ENCODE measurements at places on chromosomes 1 and 21.

DNA sequence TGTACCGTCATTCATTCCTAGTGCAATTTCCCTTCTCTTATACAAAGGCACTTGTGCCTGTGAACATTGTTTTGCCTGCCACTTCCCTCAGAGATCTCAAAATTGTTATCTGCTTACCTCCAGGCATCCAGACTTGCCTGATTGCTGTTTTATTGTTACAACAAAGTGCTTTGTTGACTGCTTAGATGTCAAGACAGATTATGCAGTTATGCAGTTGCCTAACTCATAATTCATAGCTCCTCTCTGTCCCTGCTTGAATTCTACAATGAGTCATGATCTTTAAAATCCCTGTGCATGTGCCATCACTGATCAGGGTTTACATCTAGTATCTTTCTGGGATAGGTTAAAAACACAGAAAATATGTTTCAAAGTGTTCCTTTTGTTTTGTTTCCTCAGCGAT is 24.5 kb downstream of the CXADR start:
- no peak for DNase-seq

GRCh38 chr1:112423207-112423606 is 27.2 kb downstream of the CTTNBP2NL start:
- DNase-seq, result no peak

DNA sequence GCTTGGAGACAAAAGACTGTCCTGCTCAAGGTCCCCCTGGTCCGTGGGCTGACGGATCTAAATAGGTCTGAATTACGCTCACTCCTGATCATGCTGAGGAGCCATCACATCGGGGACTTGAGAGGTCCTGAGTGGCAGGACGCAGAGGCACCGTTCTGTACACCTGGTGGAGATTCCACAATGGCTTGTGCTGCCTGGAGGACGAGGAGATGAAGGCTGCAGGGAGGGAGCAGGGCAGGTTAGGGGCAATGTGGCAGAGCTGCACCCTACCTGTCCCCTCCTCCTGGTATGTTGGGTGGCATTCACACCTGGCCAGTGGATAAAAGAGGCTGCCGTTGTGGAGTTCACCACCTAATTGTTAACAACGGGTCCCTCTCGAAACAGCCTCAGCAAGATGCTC is 38.7 kb downstream of the RHBG start:
- DNase-seq, result no peak

- DNase-seq, result no peak
Measured at GRCh38 chr1:162077648-162078299, 8.3 kb downstream of the NOS1AP start.

- no peak for DNase-seq
Measured at GRCh38 chr1:180249725-180250498, 19.8 kb downstream of the LHX4 start.

DNA sequence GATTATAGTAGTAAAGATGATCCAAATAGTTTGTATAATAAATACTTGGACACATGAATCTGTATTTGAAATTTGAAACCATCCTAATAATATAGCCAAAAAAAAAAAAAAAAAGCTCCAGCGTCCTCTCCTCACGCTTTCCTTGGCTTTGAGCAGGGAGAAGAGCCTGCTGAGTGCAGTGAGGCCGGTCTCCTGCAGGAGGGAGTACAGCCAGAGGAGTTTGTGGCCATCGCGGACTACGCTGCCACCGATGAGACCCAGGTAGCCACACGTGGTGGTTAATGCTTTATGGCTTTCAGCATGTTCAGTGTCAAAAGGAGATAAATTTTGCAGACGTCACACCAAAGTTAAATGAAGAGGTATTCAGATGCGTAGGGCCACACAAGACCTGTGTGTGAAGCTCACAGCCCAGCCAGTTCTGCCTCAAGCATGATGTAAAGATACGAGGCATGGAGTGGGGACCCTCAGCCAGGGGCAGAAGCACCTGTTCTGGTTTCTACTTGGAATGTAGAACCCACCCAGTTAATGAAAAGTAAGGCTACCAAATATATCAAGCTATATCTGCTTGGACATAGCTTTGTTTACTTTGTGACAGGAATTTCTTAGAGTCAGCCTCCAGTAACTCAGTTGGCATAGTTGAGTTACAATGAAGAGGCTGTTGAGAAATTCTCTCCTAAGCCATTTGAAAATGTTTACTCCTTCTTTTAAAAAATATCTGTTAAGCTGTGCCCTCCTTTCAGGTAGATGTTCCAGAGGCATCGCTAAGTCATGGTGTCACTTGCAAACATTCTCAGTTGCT is 8.1 kb downstream of the PRMT2 start:
- DNase-seq, result no peak

- no peak for DNase-seq
Measured at GRCh38 chr1:216054600-216054999, 368.6 kb downstream of the USH2A start.

DNA sequence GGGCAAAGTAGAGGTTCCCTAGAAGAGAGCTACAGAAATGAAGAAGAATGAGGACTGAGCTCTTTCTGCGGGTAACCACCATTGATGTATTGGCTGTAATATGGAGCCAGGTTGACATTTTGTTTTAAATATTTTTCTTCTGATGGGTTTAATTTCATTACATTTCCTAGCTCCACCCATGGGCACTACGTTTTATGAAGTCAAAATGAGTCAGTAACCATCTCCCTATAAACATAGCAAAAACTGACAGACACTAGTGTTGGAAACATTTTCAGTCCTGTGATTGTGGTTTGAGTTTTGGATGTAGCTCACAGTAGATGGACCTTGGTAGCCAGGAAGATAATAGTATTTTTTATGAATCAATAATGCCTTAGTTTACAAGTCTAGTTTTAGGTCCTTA is 470.4 kb upstream of the B3GALT2 start:
- no peak for DNase-seq

DNA sequence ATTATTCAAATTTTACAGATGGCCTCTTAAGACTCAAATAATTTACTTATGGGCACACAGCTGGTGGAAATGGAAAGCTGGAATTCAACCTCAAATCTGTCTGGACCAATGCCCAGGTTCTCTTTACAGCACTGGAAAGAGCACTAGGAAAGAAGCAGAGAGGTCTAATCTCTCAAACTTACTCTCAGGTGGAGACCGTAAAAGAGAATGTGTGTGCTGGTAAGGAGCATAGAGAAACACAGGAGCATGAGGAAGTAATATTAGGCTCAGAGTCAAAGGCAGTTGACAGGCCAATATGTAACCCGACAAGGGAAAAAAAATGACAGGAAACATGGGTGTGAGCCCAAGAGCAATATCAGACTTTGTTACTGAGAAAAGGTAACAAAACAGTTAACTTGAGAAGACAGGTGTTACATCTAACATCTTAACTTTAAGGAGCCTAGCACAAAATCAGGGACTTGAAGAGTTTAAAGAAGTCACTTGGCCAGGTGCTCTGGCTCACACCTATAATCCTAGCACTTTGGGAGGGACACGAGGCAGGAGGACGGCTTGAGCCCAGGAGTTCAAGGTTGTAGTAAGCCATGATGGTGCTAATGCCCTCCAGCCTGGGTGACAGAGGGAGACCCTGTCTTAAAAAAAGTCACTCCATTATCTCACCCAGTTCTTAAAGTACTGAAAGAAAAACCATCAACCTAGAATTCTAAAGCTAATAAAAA is 20.7 kb downstream of the PPP1R15B start:
- DNase-seq, result no peak

- DNase-seq, result no peak
Measured at GRCh38 chr1:181397845-181398244, 85.5 kb upstream of the CACNA1E start.

- DNase-seq, result no peak
Measured at GRCh38 chr1:20377516-20378270, 87.0 kb downstream of the VWA5B1 start.

- no peak for DNase-seq
Measured at GRCh38 chr1:50488876-50489275, 65.6 kb upstream of the DMRTA2 start.

- no peak for DNase-seq
Measured at GRCh38 chr1:87560601-87561360, 232.1 kb downstream of the LMO4 start.

- no peak for DNase-seq
Measured at GRCh38 chr1:180805316-180805715, 107.4 kb upstream of the KIAA1614 start.

DNA sequence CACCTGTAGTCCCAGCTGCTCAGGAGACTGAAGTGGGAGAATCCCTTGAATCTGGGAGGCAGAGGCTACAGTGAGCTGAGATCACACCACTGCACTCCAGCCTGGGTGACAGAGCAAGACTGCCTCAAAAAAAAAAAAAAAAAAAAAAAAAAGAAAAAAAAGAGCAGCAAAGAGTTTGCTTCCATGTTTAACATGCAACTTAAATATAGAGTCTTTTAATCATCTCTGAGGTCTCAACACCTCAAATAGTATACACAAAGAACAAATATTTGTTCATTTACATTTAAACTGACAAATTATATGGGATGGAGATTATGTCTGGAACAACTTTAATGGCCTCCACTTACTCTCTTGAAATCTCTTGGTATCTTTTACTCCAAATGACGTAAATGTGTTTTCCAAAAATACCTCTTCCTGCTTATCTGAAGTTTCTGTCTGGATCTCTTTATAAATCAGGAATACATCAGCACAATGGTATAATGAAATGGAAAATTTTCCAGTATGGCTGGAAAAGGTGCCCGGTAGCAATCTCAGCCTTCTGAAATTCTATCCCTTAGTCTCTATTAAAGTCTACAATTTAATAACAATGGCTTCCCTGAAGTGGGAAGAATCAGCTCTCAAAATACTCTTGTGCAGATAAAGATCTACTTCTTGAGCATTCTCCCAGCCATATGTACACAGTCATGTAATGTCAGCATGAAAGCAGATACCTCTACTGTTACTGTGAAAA is 258.5 kb downstream of the OMA1 start:
- no peak for DNase-seq

DNA sequence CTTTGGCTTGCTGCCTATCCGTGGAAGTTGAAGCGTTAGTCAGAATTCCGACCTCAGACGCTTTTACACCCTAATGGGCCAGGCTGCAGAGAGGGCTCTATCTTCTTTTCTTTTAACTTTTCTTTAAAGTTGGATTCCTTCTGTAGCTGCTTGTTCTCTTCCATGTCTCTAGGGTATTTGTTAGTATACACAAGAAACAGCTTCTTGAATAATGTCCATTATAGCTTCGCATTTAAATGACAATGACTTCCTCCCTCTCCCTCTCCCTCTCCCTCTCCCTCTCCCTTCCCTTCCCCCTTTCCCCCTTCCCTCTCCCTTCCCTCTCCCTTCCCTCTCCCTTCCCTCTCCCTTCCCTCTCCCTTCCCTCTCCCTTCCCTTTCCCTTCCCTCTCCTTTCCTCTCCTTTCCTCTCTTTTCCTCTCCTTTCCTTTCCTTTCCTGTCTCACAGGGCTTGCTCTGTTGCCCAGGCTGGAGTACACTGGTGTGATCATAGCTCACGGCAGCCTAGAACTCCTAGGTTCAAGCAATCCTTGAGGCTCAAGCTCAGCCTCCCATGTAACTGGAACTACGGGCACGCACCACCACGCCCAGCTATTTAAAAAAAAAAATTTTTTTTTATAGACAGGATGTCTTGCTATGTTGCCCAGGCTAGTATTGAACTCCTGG is 33.0 kb downstream of the RIPPLY3 start:
- no peak for DNase-seq

GRCh38 chr1:84587099-84587498 is 12.9 kb upstream of the CTBS start:
- DNase-seq, result no peak

All from skeletal muscle cell (primary cell).